ENCODE measurements at places on chromosomes 16 and 17. TPM values are rescaled to one million over a fixed set of nuclear protein-coding genes. Genes with fewer than 3 reads are reported as not detected.

- no peak for DNase-seq
These were observed 33.8 kb downstream of the CBFA2T3 start for GRCh38 chr16:88943131-88943664.

DNA sequence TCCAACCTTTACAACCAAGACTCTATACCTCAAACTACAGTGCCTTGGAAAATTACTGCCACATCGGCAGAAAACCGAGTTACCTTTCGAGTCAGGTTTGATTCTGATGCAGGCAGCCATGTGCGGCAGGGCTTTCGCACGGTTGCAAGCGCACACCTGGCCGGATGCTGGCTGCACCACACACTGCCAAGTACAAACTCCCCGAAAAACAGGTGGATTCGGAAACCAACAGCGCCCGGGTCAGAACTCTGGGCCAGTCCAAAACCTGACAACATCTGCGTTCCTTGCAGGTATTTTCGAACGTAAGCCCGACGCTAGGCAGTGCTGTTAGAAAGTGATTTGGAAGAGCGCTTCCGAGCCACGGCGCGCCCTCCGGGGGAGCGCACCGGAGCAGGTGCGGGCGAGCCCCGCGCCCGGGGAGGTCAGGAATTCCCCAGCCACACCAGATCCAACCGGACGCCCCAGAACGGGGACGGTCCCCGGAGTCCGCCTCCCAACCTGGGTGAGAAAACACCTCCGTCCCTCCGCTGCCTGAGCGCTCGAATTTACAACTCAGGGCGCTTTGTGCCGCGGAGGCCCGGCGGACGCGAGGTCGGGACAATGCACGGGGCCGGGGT, 1.2 kb downstream of the USP7 start:
- DNase-seq, result peak; percentile 22

GRCh38 chr17:61325382-61326073, 74.1 kb upstream of the TBX2 start:
- peak; percentile 68 for DNase-seq

GRCh38 chr17:39054111-39054645, 87.0 kb upstream of the FBXO47 start:
- DNase-seq, result no peak

GRCh38 chr16:88526008-88526905, 43.9 kb upstream of the ZC3H18 start:
- no peak for DNase-seq

DNA sequence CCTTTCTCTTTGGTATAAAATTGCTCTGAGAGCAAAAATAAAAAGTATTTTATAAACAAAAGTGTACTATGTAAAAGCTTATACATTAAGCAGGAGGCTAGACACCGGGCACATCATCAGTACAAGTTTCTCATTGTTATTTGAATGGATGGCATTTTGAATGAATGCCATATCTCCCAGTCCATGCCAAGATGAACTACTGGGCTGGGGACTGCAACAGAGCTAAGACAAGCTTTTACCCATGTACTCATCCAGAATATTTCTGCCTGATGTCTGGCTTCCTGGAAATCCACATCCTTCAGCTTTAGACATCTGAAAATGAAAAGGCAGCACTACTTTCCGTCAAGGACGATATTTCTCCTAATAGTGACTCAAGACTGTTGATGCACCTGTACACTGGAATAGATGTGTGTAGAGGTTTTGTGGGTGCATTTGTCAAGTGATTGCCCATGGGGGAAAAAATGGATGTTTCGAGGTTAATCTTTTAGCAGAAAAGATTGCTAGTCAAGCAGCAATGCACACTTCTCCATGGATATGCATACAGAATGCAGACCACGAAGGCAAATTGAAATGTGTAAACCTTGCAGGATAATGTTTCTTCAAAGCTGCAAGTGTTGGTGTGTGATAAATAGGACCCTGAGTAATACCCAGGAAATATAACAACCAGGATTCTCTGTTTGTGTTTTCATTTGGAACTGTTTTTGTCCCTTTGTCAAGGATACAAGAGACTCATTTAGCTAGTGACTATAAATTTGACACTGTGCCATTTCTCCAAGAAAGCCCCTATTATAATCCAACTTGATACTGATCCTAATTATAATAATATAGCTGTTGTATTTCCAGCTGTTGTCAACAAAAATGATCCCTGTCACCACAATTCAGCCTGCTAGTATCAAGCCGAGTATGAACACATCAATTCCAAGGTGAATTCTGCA, 173.8 kb downstream of the CDH8 start:
- peak; percentile 5 for DNase-seq

DNA sequence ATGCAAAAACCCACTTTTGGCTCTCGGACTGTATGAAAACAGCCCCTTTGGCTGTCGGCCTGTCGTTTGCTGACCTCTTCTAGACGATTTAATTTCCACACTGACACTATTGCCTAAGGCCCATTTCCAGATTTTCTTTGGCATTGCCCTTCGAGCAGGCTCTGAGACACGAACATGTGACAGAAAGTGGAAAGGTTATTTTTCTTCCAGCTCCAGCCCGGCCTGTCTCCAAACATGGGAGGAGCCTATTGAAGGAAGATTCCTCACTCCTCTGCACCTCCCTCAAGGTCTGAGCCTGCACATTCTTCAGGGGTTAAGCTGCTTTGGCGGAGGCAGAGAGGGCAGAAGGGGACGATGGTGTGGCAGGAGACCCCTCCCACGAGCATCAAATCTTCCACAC, 85.9 kb upstream of the FOXF1 start:
- no peak for DNase-seq

DNA sequence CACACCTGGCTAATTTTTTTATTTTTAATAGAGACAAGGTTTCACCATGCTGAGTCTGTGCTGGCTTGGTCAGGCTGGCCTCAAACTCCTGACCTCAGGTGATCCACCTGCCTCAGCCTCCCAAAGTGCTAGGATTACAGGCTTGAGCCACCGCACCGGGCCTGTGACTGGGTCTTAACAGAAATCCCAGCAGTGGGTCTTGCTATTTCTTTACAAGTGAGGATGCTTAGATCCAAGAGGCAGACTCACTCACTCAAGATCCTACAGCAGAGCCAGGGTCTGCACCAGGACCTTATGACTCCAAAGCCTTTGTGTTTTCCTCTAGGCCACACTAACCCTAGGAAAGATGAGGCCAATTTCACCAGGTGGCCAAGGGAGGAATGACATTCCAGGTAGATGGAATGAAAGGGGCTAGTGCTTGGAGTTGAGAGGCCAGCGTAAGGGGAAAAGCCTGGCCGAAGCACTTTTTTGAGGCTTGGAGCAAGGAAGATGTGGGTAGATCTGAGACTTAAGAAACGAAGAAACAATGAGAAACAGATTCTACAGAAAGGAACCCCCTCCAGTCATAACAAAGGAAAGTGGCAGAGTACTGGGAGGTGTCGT, 5.7 kb upstream of the STAT5A start:
- DNase-seq, result no peak

- DNase-seq, result no peak
These were observed 4.0 kb downstream of the UNC13D start for GRCh38 chr17:75839942-75840798.

GRCh38 chr17:3639981-3640596, 3.5 kb downstream of the CTNS start:
- DNase-seq, result peak; percentile 69

- no peak for DNase-seq
These were observed 19.7 kb downstream of the LUC7L3 start for GRCh38 chr17:50739098-50739497.

DNA sequence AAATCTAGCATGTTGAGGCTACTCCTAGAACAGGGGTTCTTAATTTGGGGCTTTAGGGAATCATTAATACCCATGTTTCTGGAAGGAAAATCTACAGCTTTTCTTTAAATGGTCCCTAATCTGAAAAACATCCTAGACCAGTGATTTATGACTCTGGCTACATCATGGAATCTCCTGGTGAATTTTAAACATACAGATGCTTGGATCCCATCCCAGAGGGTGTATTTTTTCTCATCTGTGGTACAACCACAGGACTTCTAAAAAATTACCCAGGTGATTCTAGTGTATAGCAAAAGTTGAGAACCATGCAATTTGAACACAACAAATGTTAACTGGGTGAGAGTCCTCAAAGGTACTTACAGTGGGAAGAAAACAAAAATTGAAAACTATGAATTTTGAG, 41.5 kb downstream of the KANSL1 start:
- no peak for DNase-seq

GRCh38 chr16:75742424-75743047, 16.2 kb upstream of the CPHXL start:
- peak; percentile 8 for DNase-seq

GRCh38 chr17:16512011-16512410, 20.0 kb upstream of the LRRC75A start:
- peak; percentile 83 for DNase-seq

DNA sequence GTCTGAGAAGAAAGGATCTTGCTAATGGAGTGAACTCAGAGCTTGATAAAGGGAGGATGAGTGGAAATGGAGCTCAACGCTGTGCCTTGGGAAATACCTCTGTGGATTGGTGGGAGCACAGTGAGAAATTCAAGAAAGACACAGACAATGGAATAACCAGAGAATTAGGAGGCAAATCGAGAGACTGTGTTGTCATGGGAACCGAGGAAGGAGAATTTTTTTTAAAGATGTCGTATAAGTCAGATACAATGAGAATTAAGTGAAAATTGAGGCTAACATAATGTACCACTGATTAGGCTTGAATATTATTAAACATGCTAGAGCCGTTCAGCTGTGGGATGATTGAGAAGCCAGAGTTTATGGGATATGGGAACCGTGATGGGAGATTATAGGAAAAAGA, 134.2 kb downstream of the PRKCA start:
- no peak for DNase-seq

DNA sequence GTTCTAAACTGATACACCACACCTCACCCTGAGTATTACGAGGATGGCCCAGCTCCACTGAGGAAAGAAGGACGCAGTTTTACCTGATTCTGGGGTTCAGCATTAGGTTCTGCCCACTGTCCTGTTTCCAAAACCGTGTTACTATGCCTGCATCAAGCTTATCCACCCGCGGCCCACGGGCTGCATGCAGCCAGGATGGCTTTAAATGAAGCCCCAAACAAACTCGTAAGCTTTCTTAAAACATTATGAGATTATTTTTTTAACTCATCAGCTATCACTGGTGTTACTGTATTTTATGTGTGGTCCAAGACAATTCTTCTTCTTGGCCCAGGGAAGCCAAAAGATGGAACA, 4.0 kb upstream of the CD300LG start:
- DNase-seq, result no peak

DNA sequence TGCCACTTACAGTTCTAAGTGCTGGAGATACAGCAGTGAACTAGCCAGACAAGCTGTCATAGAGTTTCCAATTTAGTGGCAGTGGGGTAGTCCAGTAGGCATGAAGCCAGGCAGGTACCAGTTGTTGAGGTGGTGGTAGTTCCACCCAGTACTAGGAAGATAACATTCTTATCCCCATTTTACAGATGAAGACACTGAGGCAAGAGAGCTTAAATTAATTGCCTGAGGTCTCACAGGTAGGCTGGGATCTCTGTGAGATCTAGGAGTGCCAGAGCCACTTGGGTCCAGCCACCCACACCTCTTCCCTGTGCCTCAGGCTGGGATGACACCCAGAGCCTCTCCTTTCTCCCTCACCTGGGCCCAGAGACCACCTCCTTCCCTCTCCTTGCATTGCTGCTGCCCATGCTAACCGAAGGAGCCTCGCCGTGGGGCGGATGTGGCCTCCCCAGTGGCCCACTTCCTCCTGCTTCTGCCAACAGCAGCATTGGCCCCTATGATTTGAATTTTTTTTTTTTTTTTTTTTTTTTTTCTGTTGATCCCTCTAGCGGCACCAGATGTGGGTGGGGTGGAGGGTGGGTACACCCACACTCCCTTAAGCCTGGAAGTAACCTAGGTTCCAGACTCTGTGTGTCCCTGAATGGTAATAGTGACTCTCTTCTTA, 114.0 kb downstream of the PRKCB start:
- DNase-seq, result no peak

DNA sequence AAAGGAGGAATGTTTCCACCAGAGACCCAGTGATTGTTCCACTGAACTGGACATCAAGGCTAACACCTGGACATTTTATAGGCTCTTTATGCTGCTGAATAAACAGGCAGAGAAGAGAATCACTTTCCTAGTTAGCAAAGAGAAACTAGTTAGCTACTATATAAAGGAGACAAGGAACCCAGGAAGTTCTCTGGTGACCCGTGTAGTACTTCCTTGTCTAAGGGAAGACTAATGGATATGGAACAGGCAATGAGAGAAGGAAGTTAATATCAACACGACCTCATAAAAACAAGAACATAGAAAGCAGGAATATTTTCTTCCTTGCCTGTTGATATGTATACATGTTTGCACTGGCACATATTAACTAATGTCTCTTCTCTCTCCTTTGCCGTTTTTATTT, 30.8 kb upstream of the RPL38 start:
- no peak for DNase-seq

DNA sequence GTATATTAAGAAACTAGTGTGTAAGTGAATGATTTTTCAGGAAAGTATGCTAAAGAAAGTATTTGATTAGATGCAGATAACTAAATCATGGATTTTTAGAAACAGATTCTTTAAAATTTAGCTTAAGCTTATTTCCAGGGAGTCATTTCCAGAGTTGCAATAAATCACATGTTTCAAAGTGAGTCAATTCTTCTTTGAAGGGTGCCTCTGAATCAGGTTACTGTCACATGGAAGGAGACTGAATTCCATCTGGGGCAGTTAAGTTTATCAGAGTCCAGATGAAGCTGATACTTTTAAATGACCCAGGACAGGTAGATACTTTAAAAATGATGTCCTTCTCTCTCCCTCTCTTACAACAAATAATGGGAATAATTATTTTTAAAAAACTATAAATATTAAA, 5.0 kb downstream of the MFSD11 start:
- no peak for DNase-seq

DNA sequence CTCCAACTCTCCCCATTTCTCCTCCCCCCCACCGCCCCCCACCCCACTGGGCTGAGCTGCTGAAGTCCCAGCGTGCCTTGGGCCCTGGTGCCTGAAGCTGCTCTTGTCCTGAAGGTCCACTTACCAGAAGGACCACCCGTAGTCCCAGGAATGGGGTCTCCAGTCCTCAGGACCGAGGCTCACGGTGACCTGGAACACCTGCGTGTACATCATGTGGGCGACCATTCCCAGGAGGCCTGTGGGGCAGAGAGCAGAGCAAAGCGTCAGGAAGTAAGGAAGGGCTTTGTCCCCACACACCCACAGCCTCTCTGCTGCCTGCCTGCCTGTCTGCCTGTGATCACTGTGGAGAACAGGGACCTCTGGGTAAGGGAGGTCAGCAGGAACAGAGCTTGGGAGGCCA, 218.7 kb downstream of the GSG1L start:
- DNase-seq, result no peak

Gene KRTAP4-3
- not detected for total RNA-seq

Gene OR1F1
- not detected for total RNA-seq

Gene TP53TG3B
- not detected for total RNA-seq

Gene ZC3H18
- total RNA-seq, result 15.8 TPM

Gene COL1A1
- 356 TPM for total RNA-seq

Gene SCARF1
- not detected for total RNA-seq

Gene BCAR1
- total RNA-seq, result 67.9 TPM

Gene FBXO31
- total RNA-seq, result 24.3 TPM

Gene CCNF
- 34.6 TPM for total RNA-seq

Gene SOX8
- total RNA-seq, result 5.7 TPM

Gene PRR15L
- total RNA-seq, result not detected

Gene TBX4
- total RNA-seq, result not detected

Gene MYO15B
- total RNA-seq, result under 0.01 TPM

Gene PDE6G
- total RNA-seq, result not detected

Gene OSGIN1
- 5.8 TPM for total RNA-seq
